ENCODE measurements at places on chromosomes 11 and 22.

DNA sequence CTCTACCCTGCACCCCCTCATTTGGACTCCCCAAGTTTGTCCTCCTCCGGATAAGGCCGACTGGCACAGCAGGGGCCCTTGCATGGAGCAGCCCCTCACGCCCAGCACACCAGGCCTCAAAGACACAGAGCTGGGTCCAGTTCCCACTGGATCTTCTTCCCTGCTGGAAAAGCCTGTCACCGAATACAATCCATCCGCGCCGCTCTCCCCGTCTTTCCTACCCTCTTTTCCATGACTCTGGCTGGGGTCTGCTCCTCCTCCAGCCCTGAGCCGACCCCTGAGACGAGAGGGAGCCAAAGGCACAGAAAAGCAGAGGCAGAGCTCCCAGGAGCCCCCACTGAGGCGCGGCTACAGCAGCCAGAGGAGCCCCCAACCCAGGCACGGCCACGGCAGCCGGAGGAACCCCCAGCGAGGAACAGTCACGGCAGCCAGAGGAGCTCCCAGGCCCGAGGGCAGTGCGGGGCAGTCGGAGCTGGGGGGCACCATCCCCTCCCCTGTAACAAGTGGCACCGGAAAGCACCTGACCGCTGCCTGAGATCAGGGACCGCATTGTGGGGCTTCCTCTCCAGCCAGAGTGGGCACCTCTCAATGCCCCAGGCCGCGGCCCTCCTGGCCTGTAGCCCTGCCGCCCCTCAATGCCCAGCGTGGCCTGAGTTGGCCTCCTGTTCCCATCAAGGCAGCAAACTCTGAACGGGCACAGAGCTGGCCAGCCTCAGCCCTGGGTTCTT lies 12.0 kb downstream of the ALG12 start:
- no peak for DNase-seq

- DNase-seq = no peak
Observed at GRCh38 chr11:113923572-113923971, 19.0 kb downstream of the HTR3B start.

- DNase-seq = no peak
Observed at GRCh38 chr22:39215070-39215396, 29.7 kb downstream of the PDGFB start.

GRCh38 chr22:23219822-23220484 lies 39.6 kb downstream of the BCR start:
- no peak for DNase-seq

DNA sequence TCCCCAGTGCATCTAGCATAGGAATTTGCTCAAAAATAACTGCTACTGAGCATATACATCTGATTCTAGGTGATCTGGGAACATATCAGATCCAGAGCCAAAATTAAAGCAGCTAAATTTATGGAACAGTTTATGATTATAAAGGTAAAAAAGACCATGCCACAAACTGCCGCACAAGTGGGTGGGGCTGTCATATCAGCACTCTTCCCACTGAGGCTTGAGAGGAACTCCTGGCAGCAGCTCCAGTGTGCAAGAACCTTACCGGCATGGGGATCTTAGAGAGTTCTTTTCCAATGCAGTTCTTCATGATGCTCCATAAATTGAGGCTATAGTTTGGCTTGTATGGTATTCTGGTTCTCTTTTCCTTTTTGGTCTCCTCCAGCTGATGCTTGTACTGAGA lies 15.3 kb downstream of the OSBP start:
- DNase-seq = no peak

DNA sequence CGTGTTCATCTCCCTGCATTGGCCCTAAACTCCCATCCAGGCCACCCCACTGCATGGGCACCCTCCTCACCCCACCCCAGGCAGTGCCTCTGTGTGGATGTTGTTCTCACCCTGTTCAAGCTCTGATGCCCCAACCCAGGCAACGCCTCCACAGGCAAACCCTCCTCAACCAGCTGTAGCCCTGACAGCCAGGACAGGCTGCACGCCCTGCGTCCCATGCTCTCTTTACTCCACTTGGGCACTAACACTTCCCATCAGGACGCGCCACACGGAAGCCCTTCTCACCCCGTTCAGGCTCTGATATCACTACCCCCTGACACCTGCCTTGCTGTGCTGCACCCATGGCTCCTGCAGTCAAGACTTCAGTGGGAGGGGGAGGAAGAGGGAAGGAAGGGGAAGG lies 47.9 kb downstream of the KCNJ1 start:
- DNase-seq = no peak

DNA sequence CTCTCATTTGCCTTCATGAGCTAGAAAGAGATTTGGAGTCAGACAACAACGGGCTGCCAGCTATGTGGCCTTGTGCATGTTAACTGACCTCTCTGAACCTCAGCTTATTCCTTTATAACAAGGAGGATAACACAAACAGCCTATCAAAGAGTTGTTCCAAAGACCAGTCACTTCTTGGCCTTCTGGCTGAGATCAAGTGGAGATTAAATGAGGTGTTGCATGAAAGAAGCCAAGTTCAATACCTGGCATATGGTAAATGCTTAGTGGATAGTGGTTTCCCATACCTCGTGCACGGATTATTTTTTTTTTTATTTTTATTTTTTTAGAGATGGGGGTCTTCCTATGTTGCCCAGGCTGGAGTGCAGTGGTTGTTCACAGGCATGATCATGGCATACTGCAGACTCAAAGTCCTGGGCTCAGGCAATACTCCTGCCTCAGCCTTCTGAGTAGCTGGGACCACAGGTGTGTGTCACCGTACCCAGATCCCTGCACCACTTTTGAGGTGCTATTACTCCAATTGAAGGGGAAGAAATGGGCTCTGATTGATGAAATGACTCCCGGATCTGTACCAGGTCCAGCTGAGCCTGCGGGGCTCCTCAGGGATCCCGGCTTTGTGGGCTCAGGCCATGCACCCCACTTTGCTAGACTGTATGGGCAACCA lies 4.9 kb downstream of the LGALS1 start:
- no peak for DNase-seq

DNA sequence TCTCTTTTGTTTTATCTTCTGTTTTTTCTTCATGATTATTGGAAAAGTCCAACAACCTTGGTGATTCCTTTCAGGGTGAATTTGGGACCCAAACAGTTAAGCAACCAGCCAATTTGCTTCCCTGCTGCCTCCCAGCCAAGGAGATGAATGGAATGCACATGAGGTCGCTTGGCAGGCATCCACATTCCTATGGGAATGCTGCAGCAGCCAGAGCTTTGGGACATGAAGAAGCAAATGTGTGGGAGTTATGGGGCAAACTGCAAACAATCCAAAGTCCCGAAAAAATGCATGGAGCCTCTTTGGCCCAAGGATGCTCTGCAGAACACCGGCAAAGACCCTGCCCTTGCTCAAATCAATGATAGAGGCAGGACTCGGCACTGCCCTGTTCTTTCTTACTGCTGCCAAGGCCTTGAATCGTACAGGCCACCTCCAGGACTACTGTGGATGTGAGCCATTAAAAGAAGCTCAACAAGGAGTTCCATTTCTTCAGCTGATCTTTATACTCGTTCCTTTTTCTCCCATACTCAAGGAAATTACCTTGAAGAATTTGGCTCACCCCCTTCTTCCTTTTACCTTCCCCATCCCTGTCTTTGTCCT lies 117.3 kb upstream of the TEAD1 start:
- DNase-seq = peak; percentile 83

DNA sequence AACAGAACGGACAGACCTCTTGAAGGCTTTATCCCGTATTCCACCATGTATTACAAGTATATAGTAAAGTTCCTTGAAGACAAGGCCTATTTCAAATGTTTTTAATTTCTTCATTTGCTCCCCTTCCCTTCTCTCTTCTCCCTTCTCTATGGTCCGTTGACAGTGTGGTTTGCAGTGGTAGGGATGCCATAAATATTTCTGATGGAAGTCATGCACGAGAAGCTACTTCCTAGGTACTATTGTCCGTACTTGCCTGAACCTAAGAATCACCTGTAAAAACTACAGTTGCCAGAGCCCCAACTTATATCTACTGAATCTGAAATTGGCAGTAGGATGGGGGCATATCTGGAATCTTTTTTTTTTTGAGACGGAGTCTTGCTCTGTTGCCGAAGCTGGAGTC lies 2.8 kb downstream of the PISD start:
- DNase-seq = no peak

GRCh38 chr22:27842669-27843431 lies 41.3 kb upstream of the MN1 start:
- no peak for DNase-seq

DNA sequence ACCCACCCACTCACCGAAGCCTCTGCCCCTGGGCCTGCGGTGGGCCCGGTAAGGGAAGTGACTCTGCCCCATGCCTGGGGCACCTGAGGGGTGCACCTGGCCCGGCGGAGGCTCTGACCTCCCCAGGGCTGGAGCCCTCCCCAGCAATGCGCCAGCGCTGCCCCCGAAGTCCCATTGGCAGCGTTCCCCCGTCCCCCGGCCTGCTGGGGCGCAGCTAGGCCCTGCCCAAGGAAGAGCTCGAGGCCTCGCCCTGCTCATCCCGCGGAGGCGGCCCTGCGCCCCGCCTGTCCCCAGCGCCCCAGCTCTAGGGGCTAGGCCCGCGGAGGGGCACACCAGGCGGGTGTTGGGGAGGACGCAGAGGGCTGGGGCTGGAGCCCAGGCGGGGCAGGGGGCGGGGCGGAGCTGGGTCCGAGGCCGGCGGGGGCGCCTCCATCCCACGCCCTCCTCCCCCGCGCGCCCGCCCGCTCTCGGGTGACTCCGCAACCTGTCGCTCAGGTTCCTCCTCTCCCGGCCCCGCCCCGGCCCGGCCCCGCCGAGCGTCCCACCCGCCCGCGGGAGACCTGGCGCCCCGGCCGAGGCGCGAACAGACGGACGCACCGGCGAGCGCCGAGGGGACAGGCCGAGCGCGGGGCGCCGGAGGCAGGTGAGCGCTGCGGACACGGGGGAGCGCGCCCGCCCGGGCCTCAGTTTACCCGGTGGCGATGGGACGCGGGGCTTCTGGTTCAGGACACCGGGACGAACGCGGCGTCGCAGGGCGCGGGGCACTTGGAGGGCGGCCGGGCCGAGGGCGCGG lies at the start of gene EPS8L2:
Gene EPS8L2, plus strand, starts transcription at position 586 of the 793 bp plus-strand sequence. CDS start 3,177 bp downstream, outside the sequence.
- no peak for DNase-seq

- DNase-seq = no peak
Observed at GRCh38 chr11:66291706-66292542, at the start of gene TMEM151A. Gene TMEM151A, plus strand, starts transcription at chr11:66291894. Its CDS starts 120 bp downstream, at chr11:66292014.
